ENCODE measurements at places on chromosomes 12 and 14. TPM values are rescaled to one million over a fixed set of nuclear protein-coding genes. Genes with fewer than 3 reads are reported as not detected.

- no peak for DNase-seq
These were observed 83.4 kb downstream of the PDE3A start for GRCh38 chr12:20451761-20452160.

DNA sequence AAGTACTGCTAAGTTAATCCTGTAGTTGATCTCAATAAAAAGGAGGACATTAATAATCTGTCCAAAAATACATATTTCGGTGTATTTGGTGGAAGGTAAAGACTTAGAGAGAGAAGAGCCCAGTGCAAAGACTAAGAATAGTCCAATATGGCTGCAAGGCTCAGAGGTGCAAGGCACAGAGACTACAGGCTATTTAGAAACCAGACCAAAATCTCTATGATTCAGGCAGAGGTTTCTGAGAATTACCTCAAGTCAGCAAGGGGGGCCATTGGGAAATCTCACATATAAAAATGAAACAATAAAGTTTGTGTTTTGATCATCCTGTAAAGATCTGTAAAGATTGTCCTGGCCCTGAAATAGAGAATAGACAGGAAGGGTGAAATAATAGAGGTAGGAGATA lies 1173.0 kb downstream of the VRK1 start:
- DNase-seq = no peak

DNA sequence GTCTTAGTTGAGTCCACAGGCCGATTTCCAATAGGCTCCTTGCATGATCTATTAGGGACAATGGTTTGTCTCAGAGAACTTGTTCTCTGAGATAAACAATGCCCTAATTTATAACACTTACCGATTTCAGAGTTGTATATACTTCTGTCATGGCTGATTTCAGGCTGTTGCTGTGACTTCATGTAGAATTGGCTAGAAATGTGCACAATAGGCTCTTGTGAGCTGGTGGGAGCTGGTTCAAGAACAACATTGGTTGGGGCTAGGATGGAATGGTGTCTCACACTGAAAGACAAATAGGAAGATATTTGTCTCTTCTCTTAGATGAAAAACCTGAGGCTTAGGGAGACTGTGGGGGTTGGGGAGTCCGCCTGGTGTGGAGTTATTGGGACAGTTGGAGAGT lies 6.7 kb upstream of the KRT86 start:
- DNase-seq = no peak

- no peak for DNase-seq
These were observed 12.3 kb downstream of the METTL3 start for GRCh38 chr14:21498540-21499526.

GRCh38 chr14:32675433-32675832 lies 263.2 kb upstream of the NPAS3 start:
- DNase-seq = no peak

DNA sequence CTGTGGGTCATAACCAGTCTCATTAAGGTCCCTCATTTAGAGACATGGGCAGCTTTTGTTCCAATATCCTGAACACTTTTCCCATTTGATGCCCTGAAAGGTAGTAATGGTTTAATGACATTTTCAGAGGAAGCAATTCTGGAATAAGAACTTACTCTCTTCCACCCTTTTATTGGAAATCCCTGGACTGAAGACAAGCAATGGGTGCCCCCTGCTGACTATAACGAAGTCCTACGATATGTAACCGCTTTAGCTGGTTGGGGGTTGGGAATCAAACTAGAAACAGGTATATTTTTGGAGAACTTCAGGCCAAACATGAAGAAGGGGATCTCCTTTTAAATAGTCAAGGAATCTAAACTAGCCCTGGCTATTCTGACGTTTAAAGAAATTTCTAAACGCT lies 20.5 kb downstream of the SARNP start:
- DNase-seq = no peak

DNA sequence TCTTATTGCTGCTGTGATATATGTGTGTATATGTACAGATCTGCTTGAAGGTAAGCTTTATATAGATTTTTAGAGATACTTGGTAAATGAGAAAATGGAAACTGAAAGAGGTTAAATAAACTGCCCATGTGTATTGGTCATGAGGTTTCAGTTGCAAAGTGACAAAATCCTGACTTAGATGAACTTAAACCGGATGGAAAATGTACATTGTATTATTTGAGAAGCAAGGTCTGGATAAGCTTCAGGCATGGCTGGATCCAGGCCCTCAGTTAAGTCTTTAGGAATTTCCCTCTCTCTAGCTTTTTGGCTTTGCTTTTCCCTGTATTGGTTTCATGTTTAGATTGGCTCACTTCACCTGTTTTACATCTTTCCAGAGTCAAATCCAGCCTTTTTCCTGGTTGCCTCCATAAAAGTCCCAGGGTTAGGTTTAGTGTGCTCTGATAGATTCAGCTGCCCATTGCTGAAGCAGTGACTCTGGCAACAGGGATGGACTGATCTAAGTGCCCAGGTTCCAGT lies 21.0 kb upstream of the MAP1LC3B2 start:
- DNase-seq = no peak

DNA sequence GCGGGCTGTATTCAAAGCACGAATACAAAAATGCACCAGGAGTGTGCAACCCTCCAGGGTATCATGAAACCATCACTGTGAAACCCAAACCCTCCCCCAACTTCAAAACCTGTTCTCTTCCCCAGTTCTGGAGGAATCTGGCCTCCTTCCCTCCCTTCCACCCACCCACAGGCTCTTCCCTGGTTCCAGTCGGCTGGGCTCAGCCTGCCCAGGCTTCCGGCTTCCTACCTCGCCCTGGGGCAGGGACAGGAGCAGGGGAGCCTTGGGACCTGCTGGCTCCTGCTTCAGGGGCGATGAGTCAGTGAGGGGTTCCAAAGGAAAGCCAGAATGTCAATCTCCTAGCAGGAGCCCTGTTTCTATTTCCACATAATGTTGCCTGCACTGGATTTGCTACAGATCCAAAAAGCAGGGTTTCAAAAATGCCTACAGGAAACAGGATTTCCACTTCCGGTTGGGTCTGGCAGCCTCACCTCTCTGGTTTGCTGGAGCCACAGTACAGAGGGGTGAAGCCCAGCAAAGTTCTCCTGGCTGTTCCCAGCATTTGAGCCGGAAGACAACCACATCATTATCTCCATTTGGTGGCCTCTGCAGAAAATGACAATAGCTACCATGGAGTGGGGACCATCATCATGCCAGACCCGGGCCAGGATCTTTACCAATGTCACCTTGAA lies 278.3 kb downstream of the DPF3 start:
- DNase-seq = no peak

DNA sequence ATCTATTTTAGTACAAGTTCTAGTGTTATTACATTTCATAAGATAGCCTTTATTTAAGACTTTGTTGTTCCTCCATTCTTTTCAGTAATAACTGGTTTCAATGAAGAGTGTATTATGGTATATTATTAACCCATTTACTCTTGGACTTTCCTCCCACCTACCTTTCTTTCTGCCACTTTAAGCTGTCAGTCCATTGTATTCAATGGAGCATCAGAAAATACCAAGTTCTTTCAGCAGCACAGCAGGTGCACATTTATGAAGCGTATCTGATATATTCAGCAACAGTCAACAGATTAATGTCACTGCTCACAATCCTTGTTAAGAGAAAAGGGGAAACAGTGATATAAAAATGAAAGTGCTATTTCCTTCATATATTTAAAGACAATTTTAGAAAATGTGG lies 660.9 kb downstream of the C12orf50 start:
- no peak for DNase-seq

DNA sequence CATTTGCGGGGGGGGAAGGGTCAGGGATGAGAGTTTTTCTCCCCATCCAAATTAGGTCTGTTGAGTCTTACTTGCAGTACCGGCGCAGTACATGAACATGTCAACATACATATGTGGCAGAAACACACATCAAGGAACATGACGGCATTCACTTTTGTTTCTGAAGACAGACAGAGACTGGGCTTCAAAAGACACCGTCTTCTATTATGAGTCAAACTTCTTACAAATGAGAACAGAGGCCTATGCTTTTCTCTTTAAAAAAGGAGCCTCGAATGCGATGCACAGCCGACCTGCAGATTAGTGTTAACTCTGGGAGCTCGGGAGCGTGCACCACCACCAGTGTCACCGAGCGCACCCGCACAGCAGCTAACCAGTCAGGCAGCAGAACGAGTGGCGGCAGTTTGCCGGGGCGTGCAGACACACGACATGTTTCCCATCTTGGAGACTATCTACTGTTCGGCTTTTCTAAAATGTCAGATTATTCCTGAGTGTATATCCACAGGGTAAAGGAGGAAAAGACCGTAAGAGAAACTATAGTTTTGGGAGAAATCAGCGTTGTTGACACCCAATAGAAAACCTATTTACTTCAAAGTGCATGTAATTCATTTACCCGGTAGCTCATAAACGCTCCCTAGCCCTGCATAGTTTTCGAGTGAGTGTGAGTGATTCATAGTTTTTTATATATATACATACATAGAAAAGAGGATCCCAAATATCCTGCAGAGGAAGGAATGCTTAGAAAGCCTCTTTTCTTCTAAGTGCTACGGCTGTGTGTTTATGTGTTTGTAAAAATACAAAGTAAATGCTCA lies 33.0 kb downstream of the UBR7 start:
- no peak for DNase-seq

- no peak for DNase-seq
These were observed 7.3 kb downstream of the BCL7A start for GRCh38 chr12:122028905-122029560.

DNA sequence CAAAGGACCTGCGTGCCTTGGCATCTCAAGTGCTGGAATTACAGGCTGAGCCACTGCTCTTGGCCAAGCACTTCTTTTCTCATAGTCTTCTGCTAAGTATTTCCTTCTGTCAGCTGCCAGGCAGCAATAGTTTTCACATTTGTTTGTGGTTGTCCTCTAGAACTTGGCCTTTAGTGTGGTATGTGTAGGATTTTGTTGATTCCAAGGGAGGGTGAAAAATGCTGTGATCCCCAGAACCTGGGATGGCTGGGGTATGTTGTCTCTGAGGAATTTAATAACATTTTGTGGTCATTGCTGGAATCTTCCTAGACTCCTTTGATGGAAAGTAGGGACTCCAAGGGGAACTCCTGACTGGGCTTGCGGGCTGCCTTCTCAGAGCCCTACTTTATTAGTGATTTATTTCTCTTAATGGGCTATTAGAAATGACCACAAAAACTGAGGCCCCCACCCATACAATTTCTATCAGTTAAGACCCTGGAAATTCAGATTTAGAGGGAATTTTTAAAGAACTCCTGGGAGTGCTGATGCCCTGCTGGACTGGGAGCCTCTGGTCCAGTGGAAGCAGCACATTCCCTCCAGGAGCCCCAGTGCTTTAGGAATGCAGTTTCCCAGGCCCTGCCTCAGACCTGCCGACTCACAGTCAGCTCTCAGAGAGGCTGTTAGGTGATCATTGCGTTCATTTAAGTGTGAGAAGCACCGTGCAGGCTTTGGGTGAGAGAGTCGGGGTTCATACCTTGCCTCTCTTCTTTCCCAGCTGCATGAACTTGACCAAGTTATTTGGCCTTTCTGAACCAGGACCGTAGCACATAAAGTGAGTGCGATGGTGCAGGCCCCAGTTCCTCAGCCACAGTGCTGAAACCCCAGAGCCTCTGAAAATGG lies 22.7 kb downstream of the TRAF3 start:
- DNase-seq = no peak

DNA sequence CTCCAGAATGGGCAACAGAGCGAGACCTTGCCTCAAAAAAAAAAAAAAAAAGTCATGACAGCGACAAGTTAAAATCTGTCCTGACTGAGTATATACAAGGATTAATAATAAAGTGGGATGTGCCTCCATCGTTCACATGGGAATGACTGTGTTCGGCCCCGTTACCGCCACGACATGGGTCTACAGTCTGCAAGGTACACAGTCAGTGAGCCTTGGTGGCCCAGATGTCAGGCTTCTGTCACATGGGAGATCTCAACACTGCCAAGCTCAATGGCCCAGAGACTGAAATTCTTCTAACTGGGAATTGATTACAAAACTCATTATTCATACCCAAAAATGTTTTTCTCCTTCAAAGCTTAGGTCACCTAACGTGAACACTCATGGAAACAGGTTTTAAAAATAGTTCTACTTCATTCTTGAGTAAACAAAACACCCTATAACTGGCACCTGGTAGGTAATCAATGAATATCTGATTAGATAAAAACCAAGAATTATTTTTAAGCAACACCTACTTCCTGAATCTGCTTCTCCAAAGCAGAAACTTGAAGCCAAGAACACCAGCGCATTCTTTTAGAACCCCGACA lies 66.0 kb downstream of the NT5DC3 start:
- no peak for DNase-seq

- no peak for DNase-seq
These were observed 75.5 kb upstream of the CPM start for GRCh38 chr12:69008520-69008919.

The SAMD15 gene
- total RNA-seq = 0.71 TPM

The LAG3 gene
- total RNA-seq = 1.8 TPM

The PKP2 gene
- 1.4 TPM for total RNA-seq

The B3GNT4 gene
- not detected for total RNA-seq

The MYF5 gene
- total RNA-seq = not detected

The SLC7A7 gene
- total RNA-seq = 16.7 TPM

The CCDC197 gene
- total RNA-seq = 0.60 TPM

The SLC17A8 gene
- not detected for total RNA-seq

The TOX4 gene
- 75.7 TPM for total RNA-seq
